ENCODE measurements at places on chromosomes 7 and 10. TPM values are rescaled to one million over a fixed set of nuclear protein-coding genes. Genes with fewer than 3 reads are reported as not detected.
A peak's percentile ranks its signal among the peaks of the same experiment; 100 is the strongest.

DNA sequence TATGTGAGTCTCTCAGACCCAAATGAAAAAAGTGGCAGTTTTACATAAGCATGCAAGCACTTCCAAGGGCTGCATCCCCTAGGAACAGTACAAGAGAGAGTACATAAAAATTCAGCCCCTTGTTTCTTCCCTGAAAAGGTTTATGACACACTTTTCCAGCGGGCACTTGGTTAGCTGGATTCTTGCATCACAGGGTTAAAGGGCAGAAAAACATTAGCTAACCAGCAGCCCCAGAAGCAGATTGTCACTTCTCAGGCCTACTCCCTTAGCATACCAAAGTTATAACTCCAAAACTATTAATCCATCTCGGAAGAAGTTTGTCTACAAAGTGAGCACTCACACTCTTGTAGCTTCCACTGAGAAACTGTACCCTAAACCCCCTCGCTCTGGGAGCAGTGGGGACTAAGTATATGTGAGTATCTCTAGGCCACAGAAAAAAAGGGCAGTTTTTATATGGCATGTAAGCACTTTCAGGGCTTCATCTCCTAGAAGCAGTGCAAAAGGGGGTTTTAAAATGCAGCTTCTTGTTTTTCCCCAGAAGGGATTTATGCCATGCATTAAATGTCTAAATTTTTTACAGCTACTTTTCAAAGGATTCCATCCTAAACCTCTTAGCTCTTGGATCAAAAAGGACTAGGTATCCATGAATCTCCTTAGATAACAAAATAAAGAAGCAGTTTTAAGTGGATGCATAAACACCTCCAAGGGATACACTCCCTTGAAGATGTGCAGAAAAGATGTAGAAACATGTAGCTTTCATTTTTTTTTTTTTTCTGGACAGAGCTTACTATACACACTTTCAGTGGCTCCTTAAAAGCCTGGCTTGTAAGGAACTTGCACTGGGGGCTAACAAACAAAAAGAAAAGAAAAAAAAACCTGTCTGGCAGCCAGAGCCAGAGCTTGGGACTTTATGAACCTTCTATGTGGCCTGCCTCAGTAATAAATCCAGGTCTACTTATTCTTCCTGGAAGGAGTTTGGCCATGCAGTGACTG lies 956.7 kb downstream of the CCSER2 start:
- no peak overlapping the region for H3K4me3 ChIP-seq
- H3K27me3 ChIP-seq, result no peaks in the 10 kb centered on the region
- H3K36me3 ChIP-seq, result no peaks in the 10 kb centered on the region
- H3K4me1 ChIP-seq, result no peaks in the 10 kb centered on the region
- no peak overlapping the region for H3K27ac ChIP-seq

The TAS2R41 gene
- total RNA-seq, result not detected

The CYP2C9 gene
- total RNA-seq, result not detected

The CUZD1 gene
- not detected for total RNA-seq

DNA sequence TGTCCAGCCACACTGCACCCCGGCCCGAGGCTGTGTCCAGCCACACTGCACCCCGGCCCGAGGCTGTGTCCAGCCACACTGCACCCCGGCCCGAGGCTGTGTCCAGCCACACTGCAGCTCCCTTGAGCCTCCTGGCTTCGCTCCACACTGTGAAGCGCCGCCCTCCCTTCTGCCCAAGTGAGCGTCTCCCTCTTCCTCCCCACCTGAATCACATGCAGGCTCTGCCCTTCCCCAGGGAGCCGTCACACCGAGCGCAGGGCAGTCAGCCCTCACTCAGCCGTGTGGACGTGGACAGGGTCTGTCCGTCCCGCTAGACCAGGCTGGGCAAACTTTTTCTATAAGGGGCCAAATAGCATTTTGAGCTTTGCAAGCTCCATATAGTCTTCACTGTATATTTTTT lies 27.6 kb downstream of the CFAP46 start:
- no peaks in the 10 kb centered on the region for H3K36me3 ChIP-seq
- H3K4me1 ChIP-seq, result no peaks in the 10 kb centered on the region
- no peak for DNase-seq
- no peak overlapping the region for H3K27ac ChIP-seq
- no peak overlapping the region for H3K4me3 ChIP-seq

The LIPF gene
- total RNA-seq, result not detected

The INSYN2A gene
- total RNA-seq, result 0.98 TPM

The FOXI2 gene
- 0.87 TPM for total RNA-seq

- no peak overlapping the region for H3K27ac ChIP-seq
- H3K36me3 ChIP-seq, result no peaks in the 10 kb centered on the region
- no peaks in the 10 kb centered on the region for H3K27me3 ChIP-seq
- H3K4me3 ChIP-seq, result no peak overlapping the region
Observed at GRCh38 chr10:108249940-108250339, 1085.4 kb upstream of the SORCS1 start.

- DNase-seq, result no peak
- no peaks in the 10 kb centered on the region for H3K36me3 ChIP-seq
- H3K27me3 ChIP-seq, result no peaks in the 10 kb centered on the region
- H3K4me1 ChIP-seq, result no peaks in the 10 kb centered on the region
- H3K4me3 ChIP-seq, result no peak overlapping the region
- no peak overlapping the region for H3K27ac ChIP-seq
Observed at GRCh38 chr7:28941633-28942032, 16.5 kb downstream of the TRIL start.

DNA sequence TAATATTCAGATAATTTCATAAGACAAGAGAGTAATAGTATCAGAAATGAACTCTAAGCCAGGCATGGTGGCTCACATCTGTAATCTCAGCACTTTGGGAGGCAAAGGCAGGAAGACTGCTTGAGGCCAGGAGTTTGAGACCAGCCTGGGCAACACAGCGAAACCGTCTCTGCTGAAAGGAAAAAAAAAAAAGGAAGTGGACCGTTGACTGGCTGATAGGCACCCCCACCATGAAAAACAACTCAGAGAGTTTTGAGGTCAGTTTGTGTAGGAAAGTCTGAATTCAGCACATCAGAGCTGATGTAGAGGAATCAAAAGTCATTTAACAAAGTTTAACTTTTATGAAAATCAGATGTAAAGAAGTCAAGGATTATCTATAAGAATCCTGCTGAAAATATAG lies 63.2 kb upstream of the AMPH start:
- H3K4me3 ChIP-seq, result no peak overlapping the region
- no peak overlapping the region for H3K27ac ChIP-seq

DNA sequence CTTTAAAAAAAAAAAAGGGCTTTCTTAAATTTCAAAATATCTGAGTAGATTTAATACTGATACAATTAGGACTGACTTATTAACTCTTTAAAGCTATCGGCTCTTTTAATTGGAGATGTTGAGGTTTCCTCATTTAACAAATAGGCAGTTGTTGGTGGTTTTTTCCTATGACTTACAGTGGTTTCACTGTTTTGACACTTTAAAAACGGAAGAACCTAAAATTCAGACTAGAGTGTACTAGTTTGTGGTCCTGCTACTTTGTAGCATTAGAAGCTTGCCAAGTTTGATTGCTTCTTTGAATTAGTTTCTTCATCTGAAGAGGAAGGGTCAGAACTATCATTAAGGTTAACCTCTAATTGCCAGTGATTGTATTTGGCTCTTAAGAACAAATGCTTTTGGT lies 27.7 kb downstream of the CUL1 start:
- H3K36me3 ChIP-seq, result peaks cover 13% of the 10 kb centered on the region
- no peak overlapping the region for H3K27ac ChIP-seq
- no peak overlapping the region for H3K4me3 ChIP-seq
- H3K4me1 ChIP-seq, result no peaks in the 10 kb centered on the region
- DNase-seq, result no peak
- no peaks in the 10 kb centered on the region for H3K27me3 ChIP-seq

The ITGA8 gene
- total RNA-seq, result 1.5 TPM

The PFKP gene
- total RNA-seq, result 26.4 TPM

The CHAT gene
- total RNA-seq, result not detected

DNA sequence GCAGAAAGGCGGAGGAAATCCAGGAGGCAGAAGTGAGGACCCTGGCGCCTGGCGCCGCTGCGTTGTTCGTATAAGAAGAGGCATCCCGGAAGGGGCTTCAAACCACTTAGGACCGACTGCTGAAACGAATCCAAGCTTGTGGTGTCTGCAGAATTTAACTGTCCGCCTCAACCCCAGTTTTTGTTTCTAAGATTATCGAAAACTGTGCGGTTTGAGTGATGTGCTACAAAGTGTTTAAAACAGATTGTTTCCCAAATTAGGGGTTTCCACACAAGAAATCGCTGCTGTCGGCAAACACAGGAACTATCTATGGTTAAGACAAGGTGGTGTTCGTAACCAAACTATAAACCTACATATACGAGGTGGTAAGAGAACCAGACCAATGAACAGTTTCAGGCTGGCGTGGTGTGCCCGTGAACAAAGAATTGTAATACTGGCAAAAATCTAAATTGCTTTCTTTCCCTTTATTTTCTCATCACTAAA lies 835 bp upstream of the DGKI start:
- H3K27ac ChIP-seq, result no peak overlapping the region
- peak overlapping the region; percentile 28 for H3K4me3 ChIP-seq
- H3K36me3 ChIP-seq, result no peaks in the 10 kb centered on the region
- H3K27me3 ChIP-seq, result no peaks in the 10 kb centered on the region
- DNase-seq, result no peak

The ITPRID1 gene
- total RNA-seq, result not detected

- H3K36me3 ChIP-seq, result peaks cover 2% of the 10 kb centered on the region
- no peak for DNase-seq
- H3K4me1 ChIP-seq, result peaks cover 37% of the 10 kb centered on the region
Observed at GRCh38 chr7:4742852-4743251, 32.6 kb upstream of the AP5Z1 start.

- peaks cover 28% of the 10 kb centered on the region for H3K4me1 ChIP-seq
- H3K36me3 ChIP-seq, result no peaks in the 10 kb centered on the region
- no peak for DNase-seq
- H3K4me3 ChIP-seq, result no peak overlapping the region
- no peak overlapping the region for H3K27ac ChIP-seq
Observed at GRCh38 chr10:101016814-101017213, 14.1 kb downstream of the PDZD7 start.

GRCh38 chr10:28939281-28940157 lies 262.2 kb downstream of the BAMBI start:
- no peaks in the 10 kb centered on the region for H3K4me1 ChIP-seq
- H3K27me3 ChIP-seq, result peaks cover 5% of the 10 kb centered on the region
- no peaks in the 10 kb centered on the region for H3K36me3 ChIP-seq
- H3K27ac ChIP-seq, result peak overlapping the region; percentile 23
- H3K4me3 ChIP-seq, result no peak overlapping the region
- DNase-seq, result peak; percentile 68

- no peaks in the 10 kb centered on the region for H3K27me3 ChIP-seq
- DNase-seq, result no peak
- H3K4me1 ChIP-seq, result peaks cover 2% of the 10 kb centered on the region
Observed at GRCh38 chr7:54823776-54824175, 64.8 kb upstream of the SEC61G start.

DNA sequence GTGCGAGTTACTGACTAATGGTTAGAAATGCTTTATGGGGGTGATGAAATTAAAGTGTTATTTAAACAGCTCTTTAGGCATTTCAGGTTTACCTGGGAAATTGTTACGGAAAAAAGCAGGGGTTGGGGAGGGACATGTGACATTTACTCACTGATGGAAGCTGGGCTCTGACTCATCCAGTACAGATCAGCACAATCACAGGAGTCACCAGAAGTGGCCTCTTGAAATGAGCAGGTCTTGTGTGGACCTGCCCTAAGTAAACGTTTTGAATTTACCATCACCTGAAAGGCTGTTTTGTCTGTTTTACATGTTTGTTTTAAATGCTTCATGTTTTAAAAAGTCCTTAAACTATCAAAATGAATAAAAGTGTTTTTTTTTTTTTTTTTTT lies 2.3 kb downstream of the GLRX3 start:
- H3K36me3 ChIP-seq, result no peaks in the 10 kb centered on the region
- no peak for DNase-seq
- H3K4me1 ChIP-seq, result no peaks in the 10 kb centered on the region
- no peak overlapping the region for H3K4me3 ChIP-seq
- no peaks in the 10 kb centered on the region for H3K27me3 ChIP-seq

DNA sequence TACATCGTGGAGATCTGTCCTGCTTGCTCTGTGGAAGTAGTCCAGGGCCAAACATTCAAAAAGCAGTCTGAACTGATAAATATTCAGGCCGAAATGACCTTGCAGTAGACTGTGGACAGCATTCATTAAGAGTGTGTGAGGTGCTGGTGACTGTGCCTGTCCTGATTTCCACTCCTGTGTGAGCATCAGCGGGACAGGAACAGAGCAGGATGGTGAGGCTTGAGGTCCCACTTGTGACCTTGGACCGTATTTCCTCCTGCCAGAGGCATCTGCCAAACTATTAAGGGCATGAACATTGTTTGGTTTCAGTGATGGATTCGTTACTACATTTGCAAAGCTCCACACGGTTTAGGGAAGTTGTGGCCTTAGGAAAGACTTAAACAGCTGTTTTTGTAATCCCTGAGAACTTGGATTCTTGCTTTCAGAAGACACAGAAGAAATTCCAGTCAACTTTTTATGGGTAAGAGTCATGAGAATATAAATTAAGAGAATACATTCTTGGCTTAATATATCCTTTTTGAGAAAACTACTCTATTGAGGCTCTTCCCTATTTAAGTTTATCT lies 32.8 kb downstream of the CCNY start:
- H3K4me3 ChIP-seq, result no peak overlapping the region
- H3K27me3 ChIP-seq, result no peaks in the 10 kb centered on the region
- no peaks in the 10 kb centered on the region for H3K36me3 ChIP-seq

DNA sequence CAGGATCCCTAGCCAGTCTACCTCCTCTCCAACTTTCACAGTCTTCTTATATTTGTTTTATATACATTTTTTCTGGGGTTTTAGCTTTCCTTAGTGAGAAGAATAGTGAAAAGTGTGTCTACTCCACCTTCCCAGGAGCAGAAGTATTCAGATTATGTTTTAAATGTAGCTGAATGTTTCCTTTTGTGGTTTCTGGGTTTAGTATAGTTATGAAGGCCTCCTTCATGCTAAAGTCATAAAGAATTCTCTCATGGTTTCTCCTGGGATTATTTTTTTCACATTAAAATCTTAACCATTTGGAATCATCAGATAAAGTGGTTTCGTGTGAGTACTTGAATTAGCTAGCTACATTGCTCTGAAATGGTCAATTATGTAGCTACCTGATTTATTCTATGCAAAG lies 50.9 kb downstream of the ANKMY2 start:
- no peaks in the 10 kb centered on the region for H3K27me3 ChIP-seq
- no peak overlapping the region for H3K27ac ChIP-seq
- H3K4me3 ChIP-seq, result no peak overlapping the region
- no peaks in the 10 kb centered on the region for H3K4me1 ChIP-seq

DNA sequence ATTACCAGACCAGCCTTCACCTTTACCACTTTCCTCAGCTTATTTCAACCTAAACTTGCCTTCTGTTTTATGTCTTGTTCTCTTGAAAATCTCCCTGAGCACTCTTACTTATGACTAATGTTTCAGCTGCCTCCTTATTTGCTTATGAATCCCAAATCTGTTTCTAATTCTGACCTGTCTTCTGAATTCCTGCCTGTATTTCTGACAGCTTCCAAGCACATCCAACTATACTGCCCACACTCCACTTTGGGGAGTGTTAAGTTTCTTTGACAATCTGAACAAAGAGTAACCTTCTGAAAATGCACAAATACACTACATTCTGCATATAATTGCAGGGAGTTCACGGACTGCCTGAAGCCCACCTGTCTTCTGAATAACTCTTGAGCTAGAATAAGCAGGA lies 48.7 kb downstream of the ARMC3 start:
- no peaks in the 10 kb centered on the region for H3K4me1 ChIP-seq
- no peaks in the 10 kb centered on the region for H3K27me3 ChIP-seq
- H3K27ac ChIP-seq, result no peak overlapping the region
- DNase-seq, result no peak
- no peak overlapping the region for H3K4me3 ChIP-seq
- H3K36me3 ChIP-seq, result no peaks in the 10 kb centered on the region

Measured in tibial nerve (tissue), 4 donors.